ENCODE measurements at places on chromosomes 2 and 18.

DNA sequence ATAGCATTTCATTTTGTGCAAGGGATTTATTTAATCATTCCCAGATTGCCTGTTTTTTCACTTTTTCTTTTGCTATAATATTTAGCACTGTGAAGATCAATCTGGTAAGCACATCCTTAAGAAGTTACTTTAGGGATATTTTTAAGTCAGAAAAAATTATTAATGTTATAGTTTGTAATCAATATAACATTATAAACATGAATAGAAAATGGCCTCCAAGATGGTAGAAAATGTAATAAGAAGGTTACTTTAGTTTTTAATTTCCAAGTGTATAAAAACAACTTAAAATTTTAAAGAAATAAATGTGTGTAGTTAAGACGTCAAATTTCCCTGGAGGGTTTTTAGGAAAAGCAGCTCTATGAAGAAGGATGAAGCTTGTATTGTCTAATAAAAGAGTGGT is 81.9 kb upstream of the SERPINE2 start:
- no peak for DNase-seq

- DNase-seq = no peak
These were observed 10.1 kb upstream of the MAL start for GRCh38 chr2:95015261-95015912.

DNA sequence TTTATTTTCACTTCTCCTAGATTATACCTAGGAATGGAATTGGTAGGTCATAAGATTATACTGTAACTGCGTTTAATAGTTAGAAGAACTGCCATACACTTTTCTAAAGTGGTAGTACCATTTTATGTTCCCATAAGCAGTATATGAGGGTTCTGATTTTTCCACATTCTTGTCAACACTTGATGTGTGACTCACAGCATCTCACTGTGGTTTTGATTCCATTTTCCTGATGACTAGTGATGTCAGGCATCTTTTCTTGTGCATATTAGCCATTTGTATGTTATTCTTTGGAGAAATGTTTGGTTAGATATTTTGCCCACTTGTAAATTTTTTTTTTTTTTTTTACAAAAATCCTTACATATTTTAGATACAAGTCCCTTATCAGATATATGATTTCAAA is 2.3 kb downstream of the DCAF17 start:
- no peak for DNase-seq

- no peak for DNase-seq
These were observed 102.2 kb upstream of the FZD5 start for GRCh38 chr2:207871911-207872310.

GRCh38 chr2:241156971-241157441 is 6.7 kb downstream of the PPP1R7 start:
- DNase-seq = no peak
